ENCODE measurements at places on chromosomes 7 and 10.

- DNase-seq: no peak
Observed at GRCh38 chr10:133616371-133617130, 10.0 kb downstream of the FRG2B start.

- DNase-seq: no peak
Observed at GRCh38 chr10:109173937-109174336, 749.4 kb downstream of the XPNPEP1 start.

DNA sequence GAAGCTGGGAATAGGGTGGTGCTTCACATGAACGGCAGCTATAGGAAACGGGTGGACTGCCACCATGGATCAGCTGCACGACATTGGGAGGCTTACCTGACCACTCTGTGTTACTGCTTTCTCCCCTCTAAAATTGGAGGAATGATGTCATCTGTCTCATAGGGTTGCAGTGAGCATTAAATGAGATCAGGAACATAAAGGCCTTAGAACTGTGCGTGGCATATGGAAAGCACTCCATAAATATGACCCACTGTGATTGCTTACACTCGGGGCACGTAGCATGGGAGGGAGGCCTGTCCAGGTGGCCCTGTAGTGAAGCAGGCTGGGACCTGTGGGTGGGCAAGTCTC is 9.7 kb downstream of the C10orf62 start:
- no peak for DNase-seq

DNA sequence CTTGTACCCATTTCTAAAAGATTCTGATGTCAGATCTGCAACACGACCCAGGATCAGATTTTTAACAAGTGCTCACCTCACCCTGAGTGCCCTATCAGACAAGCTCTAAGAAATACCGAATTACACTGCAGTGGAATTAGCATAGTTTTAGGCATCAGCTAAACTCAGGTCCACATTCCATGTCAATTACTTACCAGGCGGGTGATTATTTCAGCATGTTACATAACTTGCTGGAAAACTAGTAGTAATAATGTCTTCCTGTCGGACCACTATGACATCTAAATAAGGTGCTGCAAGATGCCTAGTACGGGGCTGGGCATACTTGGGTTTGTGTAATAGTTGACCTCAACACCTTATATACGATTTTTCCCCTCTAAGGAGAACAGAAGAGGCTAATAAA is 21.0 kb downstream of the TRIL start:
- no peak for DNase-seq

- DNase-seq: no peak
Observed at GRCh38 chr7:132207211-132207610, 369.1 kb downstream of the PLXNA4 start.

DNA sequence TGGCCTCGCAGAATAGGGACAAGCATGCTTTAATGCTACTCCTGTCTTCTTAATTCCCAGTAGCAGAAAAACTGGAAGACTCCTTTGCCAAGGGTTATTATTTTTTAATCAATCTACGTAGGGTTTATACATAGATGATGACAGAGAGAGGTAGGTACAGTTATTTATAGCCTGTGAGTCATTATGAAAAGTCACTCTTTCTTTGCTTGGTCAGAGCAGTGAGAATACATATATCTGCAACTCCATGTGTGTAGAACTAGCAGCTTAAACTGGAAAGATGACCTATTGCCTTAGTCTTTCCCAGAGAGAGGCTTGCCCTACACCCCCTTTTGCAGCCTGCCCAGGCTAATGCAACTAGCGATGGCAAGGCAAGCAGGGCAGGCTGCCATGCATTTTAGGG is 1050.6 kb downstream of the NRG3 start:
- no peak for DNase-seq

DNA sequence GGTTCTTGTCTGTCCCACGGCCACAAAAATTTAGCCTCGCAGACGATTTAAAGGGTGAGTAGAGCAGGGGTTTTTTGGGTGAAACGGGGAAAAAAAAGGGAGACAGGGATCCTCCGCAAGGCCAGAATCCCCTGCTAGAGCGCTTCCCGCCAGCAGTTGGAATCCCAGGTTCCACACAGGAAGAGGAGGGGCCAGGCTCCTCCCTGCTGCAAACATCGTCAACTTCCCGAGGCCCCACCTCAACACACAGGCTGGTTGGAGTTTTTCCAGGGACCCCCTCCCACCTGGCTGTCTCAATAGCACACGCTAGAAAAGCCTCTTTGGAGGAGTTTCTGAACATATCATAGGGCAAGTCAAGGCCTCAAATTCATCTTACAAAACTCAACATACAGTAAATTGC is 112.7 kb downstream of the MTERF1 start:
- no peak for DNase-seq

DNA sequence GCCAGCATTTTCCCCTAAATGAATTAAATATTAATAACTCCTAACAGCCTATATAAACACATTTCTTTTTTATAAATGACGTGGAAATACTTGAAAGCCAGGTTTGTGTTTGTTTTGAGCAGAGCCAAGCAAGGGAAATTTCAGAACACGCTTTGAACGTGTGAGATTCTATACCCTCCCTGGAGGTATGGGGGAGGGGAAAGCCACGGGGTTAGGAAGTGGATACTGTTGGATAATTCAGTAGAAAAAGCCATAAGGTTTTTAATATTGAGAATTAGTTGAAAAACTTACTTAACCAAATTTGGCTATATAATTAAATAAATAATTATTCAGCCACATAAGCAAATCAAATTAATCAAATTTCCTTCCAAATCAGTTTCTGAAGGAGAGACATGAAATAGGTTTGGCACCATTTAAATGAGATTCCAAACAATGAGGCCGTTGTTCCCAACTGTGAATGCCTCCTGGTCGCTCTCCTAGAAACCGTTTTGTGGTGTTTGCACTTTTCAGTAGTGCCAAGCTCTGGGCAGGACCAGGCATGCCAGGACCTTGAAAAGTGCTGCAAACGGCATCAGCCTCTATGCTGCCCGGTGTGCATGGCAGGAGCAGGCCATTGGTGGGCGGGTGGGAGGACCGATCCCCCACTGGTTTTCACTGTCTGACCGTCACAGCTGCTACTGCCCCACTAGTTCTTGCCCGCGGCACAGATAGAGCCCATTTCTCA is 88.1 kb downstream of the SEPTIN14 start:
- DNase-seq: no peak

DNA sequence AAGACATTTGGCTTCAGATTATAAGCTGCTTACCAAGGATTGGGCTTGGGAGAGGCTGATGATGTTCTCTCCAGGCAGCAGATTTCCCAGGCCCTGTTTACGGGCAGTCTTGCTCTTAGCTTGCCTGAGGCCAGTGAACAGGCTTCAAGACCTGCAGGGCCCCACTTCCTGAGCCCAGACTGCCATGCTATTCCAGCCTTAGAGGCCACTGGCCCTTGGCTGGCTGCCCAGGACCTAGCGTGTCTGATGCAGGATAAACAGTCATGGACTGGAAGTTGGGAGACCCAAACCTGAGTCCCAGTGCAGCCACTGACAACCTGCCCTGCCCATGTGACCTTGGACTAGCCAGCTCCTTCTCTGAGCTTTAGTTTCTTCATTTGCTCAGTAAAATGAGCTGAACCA is 2.9 kb downstream of the PRXL2A start:
- no peak for DNase-seq

- no peak for DNase-seq
Observed at GRCh38 chr7:112512451-112513210, 31.8 kb downstream of the LSMEM1 start.

DNA sequence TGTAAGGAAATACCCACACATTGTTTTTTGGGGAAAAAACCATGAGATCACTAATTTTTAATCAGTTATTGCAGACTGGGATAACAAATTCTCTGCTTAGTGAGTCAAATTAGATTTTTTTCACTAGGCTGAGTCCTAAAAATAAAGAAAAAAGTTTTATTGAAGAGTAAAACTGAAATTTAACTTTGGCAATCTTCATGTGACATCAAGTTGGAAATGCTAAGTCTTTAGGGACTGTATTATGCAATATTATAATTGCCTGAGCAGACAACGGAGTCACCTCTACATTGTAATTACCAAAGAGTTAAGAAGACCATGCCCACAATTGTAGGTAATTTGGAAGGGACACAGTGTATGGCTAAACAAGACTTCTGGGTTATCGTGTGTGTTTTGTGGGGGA is 2.2 kb upstream of the CLEC5A start:
- DNase-seq: no peak

GRCh38 chr10:17527514-17528146 is 73.2 kb upstream of the ST8SIA6 start:
- DNase-seq: no peak

Data from hematopoietic multipotent progenitor cell treated with erythropoietin and hydrocortisone succinate and interleukin-3 and kit ligand, for 6 days (in vitro differentiated cells).